ENCODE measurements at places on chromosomes 2 and 18.

- no peak for DNase-seq
These were observed 35.2 kb downstream of the E2F6 start for GRCh38 chr2:11430729-11431128.

GRCh38 chr2:203648273-203648672, 58.2 kb upstream of the CD28 start:
- DNase-seq = no peak

DNA sequence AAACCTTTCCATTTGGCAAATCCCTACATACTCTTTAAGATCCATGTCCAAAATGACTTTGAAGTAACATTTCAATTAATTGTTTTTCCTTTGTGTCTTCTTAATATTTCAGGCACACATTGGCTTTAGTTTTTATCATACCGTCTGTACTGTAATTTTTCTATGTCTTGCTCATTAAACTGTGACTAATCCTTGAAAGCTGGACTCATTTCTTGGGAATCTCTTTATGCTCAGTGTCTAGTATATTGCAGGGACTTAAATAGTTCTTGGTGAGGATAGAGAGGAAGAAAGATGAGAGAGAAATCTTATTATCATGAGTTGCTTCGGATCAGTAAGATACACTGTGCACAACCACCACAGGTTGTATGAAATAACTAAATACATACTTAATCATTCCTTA, 448.3 kb upstream of the ST6GAL2 start:
- no peak for DNase-seq

- DNase-seq = no peak
These were observed 202.4 kb downstream of the INSIG2 start for GRCh38 chr2:118290411-118291250.

DNA sequence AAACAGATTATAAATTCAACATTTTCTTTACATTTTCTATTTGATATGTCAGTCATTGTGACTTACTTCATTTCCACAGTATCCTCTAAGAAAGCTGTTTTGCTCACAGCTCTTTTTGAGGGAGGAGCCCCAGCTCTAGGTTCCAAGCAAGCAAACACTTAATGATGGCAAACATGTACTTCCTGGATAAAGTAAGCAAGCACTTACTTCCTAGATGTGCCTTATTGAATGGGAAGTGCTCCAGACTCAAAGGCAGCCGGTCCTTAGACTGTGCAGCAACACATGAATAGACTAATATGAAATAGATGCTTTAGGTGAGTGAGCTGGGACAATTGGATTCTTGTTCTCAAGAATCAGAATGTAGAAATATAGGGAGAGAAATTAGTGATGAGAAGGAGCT, 2149.8 kb upstream of the PIK3C3 start:
- no peak for DNase-seq

- DNase-seq = no peak
These were observed 61.3 kb downstream of the NCKAP5 start for GRCh38 chr2:133506996-133507395.

GRCh38 chr2:54531558-54531957, 75.4 kb downstream of the SPTBN1 start:
- no peak for DNase-seq

DNA sequence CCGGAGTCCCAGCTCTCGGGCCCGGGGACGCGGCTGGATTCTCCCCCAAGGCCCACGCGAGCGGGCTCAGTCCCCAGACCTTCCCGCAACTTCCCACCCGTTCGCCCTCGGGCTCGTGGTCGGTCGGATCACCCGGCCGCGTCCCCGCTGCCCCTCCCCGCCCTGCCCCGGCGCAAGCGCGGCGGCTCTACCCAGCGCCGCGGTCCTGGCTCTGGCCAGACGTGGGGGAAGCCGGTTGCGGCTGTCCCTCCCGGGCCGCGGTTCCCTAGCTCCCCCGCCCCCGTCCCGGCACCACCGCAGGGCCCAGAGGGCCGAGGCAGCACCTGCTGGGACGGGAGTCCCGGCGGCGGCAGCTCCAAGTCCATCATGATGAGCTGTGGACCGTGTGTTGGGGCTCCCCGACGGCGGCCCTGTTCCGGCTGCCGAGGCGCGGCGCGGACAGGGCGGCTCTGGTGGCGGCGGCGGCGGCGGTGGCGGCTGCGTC, 276 bp downstream of the NFE2L2 start:
- no peak for DNase-seq

GRCh38 chr2:71212336-71212735, 14.6 kb downstream of the PAIP2B start:
- DNase-seq = no peak

DNA sequence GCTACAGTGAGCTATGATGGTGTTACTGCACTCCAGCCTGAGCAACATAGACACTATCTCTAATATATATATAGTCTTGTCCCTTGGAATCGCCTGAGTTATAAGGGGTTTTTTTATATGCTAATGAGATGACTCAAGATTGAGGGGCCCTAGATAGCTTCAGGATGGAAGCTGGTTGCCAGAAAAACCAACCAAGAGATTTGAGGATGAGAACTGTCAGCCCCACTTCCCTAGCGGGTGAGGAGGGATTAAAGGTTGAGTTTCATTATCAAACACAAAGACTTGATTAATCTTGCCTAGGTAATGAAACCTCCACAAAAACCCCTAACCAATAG, 12.6 kb upstream of the GALM start:
- no peak for DNase-seq
